Caco-2 (cell line): ENCODE measurements at places on chromosomes 7 and 10.

GRCh38 chr10:128927497-128928161 is 539.4 kb upstream of the MGMT start:
- no peak for DNase-seq

DNA sequence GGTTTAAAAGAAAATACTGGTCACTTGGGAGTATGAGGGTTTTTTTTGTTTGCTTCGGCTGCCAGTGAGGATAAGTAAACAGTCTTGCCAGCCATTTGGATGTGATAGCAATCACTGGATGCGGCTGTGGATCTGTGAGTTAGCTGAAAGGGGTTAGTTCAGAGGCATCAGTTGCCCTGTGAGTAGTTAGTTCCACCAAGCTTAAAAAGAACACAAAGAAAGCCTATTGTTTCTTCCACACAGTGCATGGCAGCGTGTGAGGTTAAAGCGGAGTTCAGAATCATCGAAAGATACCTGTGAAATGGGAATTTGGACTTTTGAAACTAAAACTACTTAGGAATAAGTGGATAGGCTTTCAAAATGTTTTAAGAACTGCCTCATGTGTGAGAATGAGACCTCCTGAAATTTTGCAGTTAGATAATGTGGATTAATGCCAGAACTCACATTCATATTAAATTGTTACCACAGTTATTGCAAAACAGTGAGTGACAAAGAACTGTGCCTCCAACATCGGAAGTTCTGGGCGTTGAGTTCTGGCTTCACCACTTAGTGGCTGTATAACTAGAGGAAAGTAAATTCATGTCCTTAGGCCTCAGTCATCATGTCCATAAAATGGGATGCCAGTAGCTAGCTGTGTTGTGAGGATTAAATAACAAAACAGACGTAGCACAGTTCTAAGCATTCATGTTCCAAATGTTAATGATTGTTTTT is 31.3 kb downstream of the KIAA1217 start:
- DNase-seq, result no peak

DNA sequence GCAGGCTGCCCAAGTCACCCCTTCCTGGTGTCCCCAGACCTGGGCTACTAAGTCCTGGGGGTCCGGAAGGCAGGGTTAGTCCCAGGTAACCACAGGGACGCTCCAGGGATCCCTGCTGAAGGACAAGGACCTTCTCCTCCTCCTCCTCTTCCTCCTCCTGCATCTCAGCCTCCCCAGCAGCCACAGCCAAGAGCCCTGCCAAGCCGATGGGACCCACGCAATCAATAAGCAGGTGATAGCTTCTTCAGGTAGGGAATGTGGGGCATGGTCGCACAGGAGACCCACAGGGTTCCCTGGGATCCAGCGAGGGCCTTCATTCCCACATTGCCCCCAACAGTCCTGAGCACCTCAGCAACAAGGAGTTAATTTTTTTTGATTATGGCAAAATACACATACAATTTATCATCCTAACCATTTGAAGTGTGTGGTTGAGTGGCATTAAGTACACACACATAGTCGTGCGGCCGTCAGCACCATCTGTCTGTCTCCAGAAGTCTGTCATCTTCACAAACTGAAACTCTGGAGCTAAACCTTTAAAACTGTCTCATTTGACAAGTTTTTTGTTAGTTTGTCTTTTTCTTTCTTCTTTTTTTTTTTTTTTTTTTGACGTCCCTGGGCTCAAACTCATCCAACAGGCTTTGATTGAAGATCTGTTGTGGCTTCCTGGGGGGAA is 12.1 kb downstream of the CRYGN start:
- no peak for DNase-seq

DNA sequence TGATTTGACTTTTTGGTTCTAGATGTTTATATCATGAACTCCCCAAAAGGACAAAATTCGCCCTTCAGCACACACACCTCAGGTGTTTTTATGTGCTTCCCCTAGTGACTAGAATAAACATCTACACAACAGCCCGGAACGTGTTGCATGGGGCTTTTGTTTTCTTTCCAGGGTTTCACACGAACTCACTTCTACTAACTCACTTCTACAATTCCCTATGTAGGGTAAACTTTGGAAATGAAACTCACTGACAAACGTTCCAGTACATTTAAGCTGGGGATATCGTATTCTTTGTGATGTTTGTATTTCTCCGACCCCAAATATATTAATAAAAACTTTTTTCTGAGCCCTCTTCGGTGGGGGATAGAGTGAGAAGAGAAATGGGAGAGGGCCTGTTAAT is 1.4 kb downstream of the TRA2A start:
- DNase-seq, result no peak

DNA sequence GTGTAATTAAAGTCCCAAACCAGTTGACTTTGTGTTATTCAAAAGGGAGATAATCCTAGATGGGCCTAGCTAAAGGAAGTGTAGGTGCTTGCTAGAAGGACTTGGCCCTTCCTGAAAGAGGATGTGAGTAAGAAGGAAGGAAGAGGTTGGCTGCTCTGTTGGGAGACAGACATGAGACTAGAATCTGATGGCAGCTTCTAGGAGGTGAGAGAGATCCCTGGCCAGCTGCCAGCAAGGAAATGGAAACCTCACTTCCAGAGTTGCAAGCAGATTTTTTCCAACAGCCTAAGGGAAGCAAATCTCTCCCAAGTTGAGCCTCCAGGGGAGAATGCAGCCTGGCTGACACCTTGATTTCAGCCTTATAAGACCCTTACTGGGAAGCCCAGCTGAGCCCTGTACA is 368.4 kb upstream of the ZMIZ1 start:
- no peak for DNase-seq

GRCh38 chr10:126948355-126949160 is 43.3 kb downstream of the DOCK1 start:
- no peak for DNase-seq

DNA sequence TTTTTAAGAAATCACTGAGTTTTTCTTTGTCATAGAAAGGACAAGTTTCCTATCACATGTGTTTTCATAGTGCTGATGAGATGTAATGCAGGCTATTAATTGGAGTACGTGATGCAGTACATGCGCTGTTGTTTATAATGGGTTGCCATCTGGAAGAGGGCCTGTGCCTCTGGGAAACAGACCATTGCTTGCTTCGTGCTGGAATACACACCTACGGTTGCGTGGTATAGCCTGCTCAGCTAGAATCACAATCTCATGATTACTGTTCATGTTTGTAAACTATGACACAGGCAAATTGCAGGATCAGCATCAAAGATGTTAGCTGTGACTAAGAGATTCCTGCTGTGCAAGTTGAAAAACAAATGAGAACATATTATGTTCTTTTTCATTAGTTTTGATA is 107.2 kb upstream of the STEAP1B start:
- DNase-seq, result no peak

DNA sequence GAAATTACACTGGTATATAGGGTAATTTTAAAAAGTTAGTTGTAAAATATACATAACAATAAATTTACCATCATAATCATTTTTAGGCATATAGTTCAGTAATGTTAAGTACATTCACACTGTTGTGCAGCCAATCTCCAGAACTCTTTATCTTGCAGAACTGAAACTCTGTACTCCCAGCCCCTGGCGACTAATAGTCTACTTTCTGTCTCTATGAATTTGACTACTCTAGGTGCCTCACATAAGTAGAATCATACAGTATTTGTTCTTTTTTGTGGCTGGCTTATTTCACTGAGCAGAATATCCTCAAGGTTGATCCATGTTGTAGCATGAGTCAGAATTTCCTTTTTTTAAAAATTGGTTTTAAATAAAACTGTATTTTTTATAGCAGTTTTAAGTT is 41.4 kb downstream of the NRF1 start:
- no peak for DNase-seq

- peak; percentile 50 for DNase-seq
Measured at GRCh38 chr7:105934572-105935185, 28.4 kb upstream of the CDHR3 start.

- no peak for DNase-seq
Measured at GRCh38 chr10:60426425-60426824, 36.8 kb upstream of the ANK3 start.

- no peak for DNase-seq
Measured at GRCh38 chr10:122206471-122207065, 64.5 kb upstream of the BTBD16 start.

DNA sequence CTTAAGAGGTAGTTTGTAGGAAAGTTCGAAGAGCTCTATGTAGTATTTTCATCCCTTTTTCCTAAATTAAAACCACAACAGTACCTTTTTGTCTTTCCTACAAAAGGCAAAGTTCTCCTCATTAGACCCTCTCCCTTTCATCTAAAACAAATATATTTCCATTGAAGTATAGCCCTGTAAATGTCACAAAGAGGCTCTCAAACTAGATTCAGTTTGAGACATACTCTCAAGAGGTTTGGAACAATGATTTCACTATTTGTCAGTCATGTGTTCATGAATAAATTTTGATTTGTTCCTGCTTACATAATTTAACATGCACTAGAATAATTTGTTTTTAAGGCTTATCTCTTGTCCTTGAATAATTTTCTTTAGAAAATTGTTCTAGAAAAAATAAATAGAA is 12.2 kb downstream of the TAS2R16 start:
- no peak for DNase-seq

DNA sequence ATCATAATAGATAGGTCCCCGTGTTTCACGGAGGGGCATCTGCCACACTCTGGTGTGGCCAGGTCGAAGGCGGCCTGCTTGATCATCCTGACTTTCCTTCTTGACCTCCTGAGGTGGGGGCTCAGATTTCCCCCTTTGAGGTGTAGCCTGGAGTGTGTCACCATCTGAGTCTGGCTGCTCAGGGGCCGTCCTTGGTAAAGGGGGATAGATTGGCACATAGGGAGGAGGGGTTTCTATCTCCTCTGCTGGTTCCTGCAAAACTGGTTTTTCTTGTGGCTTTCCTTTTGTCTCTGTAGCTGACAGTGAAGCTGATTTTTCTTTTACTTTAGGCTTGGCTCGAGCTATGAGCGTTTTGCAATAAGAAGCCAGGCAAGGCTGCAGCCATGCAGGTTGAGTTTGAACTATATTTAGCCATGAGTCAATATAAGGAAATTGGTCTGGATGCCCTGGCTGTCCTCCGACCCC is 7.1 kb upstream of the ZNF117 start:
- DNase-seq, result peak; percentile 28

DNA sequence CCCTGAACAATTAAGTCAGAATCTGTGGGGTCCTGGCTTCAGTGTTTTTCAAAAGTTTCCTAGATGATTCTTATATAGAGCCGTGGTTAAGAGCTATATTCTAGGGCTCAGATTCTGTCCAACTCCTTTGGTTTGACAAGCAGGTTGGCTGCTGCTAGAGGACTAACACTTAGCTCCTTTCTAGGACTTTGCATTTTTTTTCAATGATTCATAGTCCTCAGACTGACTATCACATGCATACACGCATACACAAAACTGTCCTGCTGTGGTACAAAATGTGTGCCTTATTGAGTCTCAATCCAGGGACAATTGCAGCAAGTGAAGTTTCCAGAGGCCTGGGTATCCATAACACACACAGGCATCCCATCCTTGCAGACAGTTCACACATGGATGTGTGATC is 392.0 kb downstream of the NRG3 start:
- no peak for DNase-seq

- DNase-seq, result no peak
Measured at GRCh38 chr7:105046414-105046813, 32.4 kb downstream of the KMT2E start.

GRCh38 chr10:77392851-77393250 is 244.8 kb downstream of the KCNMA1 start:
- no peak for DNase-seq

- no peak for DNase-seq
Measured at GRCh38 chr7:155071121-155071651, 1.1 kb downstream of the HTR5A start.

DNA sequence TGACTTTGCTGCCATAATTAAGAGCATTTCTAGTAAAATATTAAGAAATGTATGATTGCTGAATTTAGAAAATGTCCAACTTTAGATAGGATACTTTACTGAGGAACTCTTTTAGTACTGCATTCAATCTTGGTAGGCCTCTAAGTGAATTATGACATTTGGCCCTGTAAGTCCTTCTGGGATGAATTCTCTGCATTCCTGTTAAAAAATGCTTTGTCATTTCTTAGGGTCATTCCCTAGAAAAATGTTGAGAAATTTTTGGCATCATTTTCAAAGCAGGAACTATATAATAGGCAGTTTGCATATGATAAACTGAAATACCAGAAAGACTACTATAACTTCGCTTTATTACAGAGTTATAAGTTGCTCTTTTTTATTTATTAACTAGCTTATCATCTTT is 69.3 kb upstream of the PRR15 start:
- DNase-seq, result no peak

DNA sequence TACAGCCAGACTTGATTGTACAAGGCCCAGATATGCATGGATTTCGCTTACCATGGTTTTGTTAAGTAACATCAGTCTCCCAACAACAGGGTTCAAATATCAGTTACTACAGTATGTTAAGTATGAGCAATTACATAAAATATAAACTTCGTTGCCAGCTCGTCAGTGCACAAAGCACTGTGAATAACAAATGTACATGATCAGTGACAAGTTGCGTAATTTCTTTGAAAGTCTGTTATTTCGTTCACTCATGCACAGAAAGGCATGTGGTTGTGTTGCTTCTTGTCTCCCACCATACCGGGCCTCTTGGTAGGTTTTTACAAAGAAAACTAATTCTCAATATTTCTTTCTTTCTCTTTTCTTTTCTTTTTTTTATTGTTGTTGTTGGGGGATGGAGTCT is 12.5 kb upstream of the ZNF487 start:
- DNase-seq, result no peak

- no peak for DNase-seq
Measured at GRCh38 chr7:106421181-106421762, 136.5 kb upstream of the NAMPT start.

- DNase-seq, result no peak
Measured at GRCh38 chr7:138632826-138633602, 68.1 kb downstream of the SVOPL start.

- no peak for DNase-seq
Measured at GRCh38 chr7:16841681-16842080, 36.9 kb upstream of the AGR2 start.

DNA sequence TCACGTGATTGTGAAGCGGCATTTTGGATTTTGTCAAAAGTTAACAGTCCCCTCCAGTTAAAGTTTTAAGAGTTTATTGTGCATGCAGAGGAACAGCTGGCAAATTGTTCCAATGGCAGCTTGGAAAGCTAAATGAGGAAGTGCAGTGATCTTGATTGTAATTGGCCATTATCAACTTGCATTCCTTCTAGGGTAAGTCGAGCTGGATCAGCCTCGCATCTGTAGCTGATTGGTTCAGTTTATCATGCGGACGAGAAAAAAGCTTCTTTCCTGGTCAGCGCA is 566 bp downstream of the ZNF789 start:
- DNase-seq, result no peak
